Left renal pelvis (tissue), 4 donors: ENCODE measurements at places on chromosomes 6 and 20. TPM values are rescaled to one million over a fixed set of nuclear protein-coding genes. Genes with fewer than 3 reads are reported as not detected.

FKBP1C gene
- 7.9 TPM for polyA plus RNA-seq

BNIP5 gene
- polyA plus RNA-seq, result 0.13 TPM

ZNFX1 gene
- 15.3 TPM for polyA plus RNA-seq

PRRT1 gene
- 5.4 TPM for polyA plus RNA-seq

SLC16A10 gene
- polyA plus RNA-seq, result 27.0 TPM
